ENCODE measurements at places on chromosomes 1 and 21.

DNA sequence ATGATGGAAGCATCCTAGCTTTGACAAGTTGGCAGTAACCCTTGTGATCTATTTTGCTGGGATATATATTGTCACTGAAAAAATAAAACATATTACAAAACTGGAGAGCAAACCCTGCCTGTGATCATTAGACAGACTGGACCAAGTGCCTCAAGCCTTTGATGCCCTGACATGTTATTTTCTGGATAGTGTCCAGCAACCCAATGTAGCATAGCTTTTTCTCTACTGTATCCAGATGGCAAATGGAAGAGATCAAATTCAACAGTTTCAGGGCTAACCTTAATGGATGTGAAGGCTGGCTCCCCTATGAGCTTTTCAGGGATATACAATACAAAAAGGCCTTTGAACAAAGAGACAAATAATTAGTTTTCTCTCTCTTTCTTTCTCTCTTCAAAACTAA is 25.1 kb downstream of the WARS2 start:
- DNase-seq = no peak

DNA sequence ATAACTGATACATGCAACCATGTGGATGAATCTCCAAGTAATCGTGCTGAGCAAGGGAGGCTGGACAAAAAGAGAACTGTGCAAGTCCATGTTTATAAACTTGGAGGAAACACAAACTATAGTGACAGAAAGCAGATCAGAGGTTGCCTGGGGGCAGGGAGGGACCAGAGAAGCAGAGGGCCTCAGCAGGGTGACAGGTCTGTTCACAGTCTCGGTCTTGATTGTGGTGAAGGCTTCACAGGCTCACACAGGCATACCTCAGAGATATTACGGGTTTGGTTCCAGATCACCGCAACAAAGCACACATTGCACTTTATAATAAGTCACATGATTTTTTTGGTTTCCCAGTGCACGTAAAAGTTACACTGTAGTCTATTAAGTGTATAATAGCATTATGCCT is 28.5 kb downstream of the ACOT7 start:
- no peak for DNase-seq

GRCh38 chr1:205668951-205669340 is 11.4 kb downstream of the SLC45A3 start:
- DNase-seq = no peak

- no peak for DNase-seq
These were observed 184.3 kb upstream of the CACYBP start for GRCh38 chr1:174815474-174815908.

DNA sequence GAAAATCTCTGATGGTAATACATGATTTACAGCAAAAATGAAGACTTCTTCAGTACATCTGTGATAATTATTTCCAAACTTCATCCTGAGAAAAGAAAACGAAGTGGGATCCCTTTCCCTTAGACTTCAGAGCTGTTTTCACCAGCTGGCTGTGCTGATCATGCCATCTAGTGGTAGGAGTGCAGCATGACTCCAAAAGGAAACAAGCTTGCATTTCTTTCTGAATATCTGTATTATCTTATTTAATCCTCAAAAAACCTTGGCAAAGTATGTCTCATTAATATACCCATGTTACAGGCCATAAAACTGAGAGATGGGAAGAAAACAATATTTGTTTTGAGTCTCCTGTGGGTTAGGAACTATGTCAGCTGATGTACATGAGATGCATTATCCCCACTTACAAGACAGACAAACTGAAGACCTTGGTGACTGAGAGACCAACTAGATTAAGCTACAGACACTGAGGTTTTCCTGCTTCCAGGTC is 9.8 kb upstream of the GJA8 start:
- DNase-seq = peak; percentile 68

GRCh38 chr1:24935615-24936484 is 5.8 kb upstream of the RUNX3 start:
- DNase-seq = peak; percentile 29

GRCh38 chr21:41366522-41367151 is 4.8 kb downstream of the MX2 start:
- DNase-seq = peak; percentile 80

- DNase-seq = no peak
These were observed 18.0 kb upstream of the SLC45A1 start for GRCh38 chr1:8299963-8300362.

DNA sequence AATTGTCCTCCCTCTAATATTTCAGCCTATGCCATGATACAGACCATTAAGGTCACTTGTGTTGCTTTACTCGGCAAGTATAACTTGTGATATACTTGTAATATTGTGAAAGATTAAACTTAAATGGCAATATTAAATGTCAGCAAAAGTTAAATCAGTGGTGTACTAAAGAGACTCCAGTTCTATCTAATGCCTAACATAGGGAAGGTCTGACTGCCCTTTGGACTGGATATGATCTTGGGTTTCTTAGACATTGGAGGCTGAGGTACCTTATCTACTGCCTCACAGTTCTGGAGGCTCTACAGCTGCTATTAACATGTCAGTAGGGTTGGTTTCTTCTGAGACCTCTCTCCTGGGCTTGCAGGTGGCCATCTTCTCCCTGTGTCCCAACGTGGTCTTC is 89.9 kb downstream of the MT1HL1 start:
- DNase-seq = no peak

DNA sequence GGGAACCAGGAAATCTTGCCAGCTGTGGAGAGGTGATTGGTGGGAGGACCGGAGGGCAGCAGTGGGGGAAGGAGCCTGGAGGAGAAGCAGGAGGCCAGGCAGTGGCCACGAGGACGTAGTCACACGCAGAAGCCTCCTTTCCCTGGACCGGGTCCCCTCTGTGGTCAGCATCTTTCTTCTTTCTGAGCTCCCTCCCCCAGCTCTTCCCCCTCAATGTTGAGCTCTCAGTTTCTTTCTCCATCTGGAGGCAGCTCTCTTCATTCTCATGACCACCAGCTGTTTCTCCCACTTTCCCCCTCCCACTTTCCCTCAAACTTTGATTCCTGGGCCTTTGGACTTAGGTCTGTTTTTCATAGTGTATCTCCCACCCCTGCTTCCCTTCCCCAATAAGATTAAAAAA is 18.3 kb downstream of the KIRREL1 start:
- DNase-seq = peak; percentile 72

DNA sequence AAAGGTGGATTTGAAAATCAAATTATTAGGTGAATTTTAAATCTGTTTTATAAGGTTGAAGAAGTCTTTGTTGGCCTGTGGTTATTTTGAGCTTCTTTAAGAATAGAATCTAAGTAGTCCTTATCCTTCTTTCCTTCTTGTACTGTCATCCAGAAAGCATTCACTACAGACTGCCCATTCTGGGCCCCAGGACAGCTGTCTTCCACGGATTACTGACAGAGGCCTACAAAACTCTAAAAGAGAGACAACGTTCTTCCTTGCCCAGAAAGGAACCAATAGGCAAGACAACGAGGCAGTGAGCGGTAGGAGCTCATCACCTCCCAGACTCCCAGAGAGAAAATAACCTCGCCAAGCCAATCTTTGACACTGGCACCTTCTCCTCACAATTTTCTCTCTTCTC is 24.4 kb upstream of the PIGC start:
- no peak for DNase-seq

DNA sequence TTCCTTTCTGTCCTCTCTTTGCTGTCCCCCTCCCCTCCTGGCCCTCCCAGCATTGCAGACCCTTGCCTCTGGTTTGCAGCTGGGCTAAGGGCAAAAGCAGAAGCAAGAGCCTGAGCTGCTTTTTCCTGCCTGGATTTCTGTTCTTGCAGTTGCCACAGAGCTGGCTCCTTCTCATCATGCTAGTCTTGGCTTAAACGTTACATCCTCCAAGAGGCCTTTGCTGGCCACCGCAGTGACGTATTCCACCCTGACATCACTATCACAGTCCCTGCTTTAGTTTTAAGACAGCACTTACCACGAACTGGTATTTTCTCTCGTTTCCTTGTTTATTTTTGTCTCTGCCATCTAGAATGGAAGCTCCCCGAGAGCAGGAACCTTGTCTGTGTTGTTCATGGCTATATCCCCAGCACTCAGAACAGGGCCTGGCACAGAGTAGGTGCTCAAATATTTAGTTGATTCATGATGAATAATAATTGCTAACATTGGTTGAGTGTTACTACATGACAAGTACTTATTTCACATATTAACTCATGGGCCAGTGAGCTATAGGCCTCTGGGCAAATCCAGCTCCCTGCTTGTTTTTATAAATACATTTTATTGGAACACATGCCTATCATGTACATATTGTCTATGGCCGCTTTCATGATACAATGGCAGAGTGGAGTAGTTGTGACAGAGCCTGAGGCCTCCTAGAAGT is 13.2 kb upstream of the CSF1 start:
- no peak for DNase-seq

- no peak for DNase-seq
These were observed 421.7 kb upstream of the CHRM3 start for GRCh38 chr1:238964631-238965030.

DNA sequence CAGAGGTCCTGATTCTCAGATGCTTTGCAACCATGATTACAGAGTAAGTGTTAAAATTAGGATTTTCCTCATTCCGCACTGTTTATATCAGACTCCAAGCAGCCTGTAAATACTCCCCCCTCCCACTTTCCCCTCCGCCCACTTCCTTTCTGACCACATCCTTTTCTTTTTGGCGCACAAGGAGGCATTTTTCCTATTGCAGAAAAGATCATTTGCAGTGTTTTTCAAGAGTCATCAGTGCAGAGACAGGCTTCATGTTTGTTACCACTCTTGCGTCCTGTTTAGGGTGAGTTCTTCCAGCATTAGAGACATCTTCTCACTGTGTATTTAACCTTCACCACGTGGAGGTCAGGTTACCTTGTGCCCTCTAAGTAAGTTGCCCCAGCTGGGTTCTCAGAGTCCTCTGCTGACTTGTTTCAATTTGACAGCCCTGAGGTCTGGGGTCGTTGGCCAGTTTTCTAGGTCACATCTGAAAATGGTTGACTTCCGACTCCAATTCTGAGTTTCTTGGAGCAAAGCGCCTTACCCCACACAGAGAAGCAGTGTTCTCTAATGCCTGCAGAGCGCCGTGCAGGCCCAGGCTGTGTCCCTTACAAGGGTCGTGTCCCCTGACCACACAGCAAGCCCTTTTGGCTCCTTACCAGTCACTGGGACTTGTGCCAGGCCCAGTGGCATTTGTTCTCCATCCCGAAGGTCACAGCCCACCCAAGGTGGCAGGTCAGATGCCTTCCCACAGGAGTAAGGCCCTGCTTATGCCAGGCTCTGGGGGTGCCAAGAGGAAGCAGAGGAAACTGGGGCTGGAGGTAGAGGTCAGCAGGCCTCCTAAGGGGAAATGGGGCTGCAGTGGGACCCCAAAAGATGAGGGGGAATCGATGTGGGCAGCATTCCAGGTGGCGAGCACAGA is 85.6 kb downstream of the FAM78B start:
- DNase-seq = peak; percentile 36

- no peak for DNase-seq
These were observed 52.1 kb upstream of the COL6A1 start for GRCh38 chr21:45929449-45929848.

- DNase-seq = no peak
These were observed 21.1 kb upstream of the AJAP1 start for GRCh38 chr1:4633346-4633745.

DNA sequence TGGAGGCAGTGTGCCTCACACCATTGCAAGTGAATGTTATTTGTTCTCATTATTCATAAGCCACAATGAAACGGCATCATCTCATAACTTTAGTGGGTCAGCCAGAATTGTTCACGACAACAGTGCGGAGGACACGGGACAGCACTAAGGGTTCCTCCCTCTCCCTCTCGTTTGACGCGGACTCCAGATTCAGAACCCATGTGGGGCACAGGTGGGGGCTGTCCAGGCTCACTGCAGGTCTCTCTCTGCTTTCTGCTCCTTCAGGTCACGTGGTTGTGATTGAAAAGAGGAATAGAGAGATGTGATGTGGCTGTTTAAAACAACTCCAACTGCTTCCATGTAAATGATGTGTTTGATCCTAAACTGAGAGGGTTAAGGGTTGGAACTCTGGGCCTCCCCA is 13.5 kb downstream of the RUNX1 start:
- no peak for DNase-seq

DNA sequence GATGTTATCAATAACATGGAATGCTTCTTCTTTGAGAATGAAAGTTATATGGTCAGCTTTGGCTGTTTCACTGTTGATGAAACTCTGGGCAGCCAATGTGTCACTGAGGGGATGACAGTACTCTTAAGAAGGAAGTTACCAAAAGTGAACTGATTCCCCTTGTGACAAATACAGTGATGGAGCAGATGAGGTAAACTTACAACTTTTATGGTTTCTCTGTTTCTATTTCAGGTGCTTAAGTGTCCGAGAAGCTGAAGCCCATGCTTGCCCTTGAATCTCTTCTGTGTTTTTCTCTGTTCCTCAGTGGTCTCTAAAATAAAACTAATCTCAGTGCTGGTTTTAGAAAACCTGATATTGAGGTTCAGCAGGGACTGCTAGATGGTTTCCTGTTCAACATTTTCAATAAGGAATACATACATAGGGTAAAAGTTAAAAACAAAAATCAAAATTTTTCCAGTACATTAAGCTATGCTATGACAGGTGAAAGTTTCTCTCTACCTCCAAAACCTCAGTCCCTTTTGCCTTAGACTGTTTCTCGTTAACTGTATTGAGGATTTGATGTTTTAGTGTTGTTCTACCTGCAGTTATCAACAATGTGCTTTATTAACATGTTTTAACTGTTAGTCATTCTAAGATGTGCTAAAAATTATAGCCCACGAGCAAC is 454.4 kb upstream of the ADGRL4 start:
- no peak for DNase-seq

GRCh38 chr1:41789661-41790330 is 128.9 kb downstream of the HIVEP3 start:
- DNase-seq = no peak

GRCh38 chr1:221356693-221357092 is 385.2 kb downstream of the DUSP10 start:
- no peak for DNase-seq

DNA sequence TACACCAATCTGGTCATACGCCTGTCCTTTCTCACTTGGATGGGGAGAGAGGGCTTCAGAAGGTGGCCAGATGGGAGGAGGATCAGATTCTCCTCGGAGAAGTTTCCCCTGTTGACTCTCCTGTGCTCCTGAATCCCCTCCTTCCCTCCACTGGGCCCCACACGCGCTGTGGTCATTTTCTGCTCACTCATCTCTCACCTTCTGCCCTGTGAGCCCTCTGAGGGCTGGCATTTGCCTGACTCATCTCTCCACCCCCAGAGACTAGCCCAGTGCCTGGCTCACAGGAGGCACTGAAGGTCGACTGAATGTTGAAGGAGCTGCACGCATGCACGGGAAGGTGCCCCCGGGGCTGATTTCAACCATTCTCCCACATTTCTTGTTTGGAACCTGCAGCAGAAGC is 14.2 kb downstream of the ABCA4 start:
- no peak for DNase-seq

- DNase-seq = no peak
These were observed 43.0 kb downstream of the WDR4 start for GRCh38 chr21:42836402-42836666.

DNA sequence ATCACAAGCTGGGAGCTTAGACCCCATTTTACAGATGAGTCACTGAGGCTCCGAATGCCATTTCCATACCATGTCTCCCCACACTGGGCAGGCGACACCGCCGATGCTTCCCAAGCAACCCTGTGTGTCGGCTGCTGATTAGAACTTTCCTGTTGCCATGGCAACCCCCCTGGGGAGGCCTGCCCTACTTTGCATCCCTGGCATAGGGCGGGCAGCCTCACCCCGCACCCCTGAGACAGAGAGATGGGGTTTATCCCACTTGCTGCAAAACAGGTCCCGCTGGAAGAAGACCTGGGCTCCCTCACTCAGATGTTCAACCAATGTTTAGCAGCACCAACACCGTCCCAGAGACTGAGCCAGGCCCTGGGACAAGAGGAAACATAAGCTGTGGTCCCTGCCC is 81.5 kb downstream of the CAMK2N1 start:
- no peak for DNase-seq

Measured in AG10803 (cell line).